ENCODE measurements at places on chromosomes 1 and 21.

- no peak for DNase-seq
Observed at GRCh38 chr1:3652548-3653285, 401 bp downstream of the TP73 start.

GRCh38 chr1:158457246-158457645 lies 4.4 kb upstream of the OR10K1 start:
- no peak for DNase-seq

DNA sequence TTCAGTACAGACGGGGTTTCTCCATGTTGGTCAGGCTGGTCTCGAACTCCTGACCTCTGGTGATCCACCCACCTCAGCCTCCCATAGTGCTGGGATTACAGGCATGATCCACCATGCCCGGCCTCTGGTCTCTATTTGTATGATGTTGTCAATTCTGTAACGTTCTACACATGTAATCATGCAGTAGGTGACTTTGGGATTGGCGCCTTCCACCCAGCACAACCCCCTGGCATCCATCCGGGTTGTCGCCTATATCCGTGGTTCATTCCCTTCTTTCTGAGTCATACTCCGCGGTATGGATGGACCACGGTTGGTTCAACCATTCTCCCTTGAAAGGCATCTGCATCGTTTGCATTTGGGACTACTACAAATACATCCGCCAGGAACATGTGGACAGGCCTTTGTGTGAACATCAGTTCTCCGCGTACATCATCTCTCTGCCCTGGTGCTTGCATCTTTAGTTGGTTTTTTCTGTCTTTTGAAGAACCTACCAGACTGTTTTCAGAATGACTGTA lies 72.1 kb downstream of the PDE9A start:
- no peak for DNase-seq

- peak; percentile 34 for DNase-seq
Observed at GRCh38 chr1:208243527-208243966, 637 bp downstream of the PLXNA2 start.

DNA sequence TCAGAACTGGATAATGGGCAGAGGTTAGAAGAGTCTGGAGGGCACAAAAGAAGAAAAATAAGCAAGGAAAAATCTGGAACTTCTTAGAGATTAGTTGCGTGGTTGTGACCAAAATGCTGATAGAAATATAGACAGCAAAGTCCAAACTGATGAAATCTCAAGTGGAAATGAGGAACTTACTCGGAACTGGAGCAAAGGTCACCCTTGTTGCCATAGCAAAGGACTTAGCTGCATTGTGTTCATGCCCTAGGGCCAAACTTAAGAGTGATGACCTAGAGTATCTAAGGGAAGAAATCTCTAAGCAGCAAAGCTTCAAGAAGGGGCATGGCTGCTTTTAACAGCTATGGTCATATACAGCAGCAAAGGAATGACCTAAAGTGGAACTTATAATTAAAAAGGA lies 180.0 kb downstream of the TTLL7 start:
- no peak for DNase-seq

DNA sequence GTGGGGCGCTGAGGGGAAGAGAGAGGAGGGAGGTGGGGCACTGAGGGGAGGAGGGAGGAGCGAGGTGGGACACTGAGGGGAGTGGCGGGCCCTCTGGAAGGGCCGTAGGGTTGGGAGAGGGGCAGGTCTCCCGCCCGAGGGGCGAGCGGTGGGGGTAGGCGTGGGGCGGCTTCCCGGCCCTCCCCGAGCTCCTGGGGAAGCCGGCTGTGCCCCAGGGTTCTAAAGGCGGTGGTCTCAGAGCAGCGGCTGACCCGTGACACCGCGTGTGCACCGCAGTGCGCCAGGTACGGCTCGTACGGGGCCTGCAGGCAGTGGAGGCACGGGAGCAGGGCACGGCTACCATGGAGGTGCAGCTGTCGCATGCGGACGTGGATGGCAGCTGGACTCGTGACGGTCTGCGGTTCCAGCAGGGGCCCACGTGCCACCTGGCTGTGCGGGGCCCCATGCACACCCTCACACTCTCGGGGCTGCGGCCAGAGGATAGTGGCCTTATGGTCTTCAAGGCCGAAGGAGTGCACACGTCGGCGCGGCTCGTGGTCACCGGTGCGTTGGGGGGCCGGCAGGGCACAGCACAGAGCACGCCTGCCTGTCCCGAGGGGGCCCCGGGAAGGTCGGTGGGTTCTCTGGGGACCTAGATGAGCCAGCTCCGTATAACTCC lies 68.5 kb downstream of the OBSCN start:
- no peak for DNase-seq

All from activated B cell treated with CpG ODN at 0.5 μM for 24 hours (primary cell).